ENCODE measurements at places on chromosomes 5 and 9. TPM values are rescaled to one million over a fixed set of nuclear protein-coding genes. Genes with fewer than 3 reads are reported as not detected.

DNA sequence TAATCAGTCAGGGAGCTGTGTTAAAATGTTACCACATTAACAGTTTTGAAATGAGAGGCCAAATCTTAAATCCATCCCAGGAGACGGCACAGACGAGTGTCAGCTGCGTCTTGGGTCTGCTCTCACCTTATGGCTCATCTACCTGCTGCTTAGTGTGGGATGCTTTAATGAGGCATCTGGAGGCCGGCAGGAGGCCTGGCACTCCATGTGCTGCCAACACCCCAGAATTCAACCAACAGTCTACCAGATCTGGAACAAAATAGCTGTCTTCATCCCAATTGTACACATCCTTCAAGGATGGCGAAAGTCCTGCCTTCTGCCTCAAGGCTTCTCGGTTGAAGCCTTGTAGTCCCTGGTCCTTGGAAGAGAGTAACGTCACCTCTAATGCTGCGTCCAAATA is 12.0 kb downstream of the PRKACG start:
- peaks cover 4% of the 10 kb centered on the region for H3K4me1 ChIP-seq
- no peak overlapping the region for H3K4me3 ChIP-seq
- peaks cover 12% of the 10 kb centered on the region for H3K27me3 ChIP-seq
- H3K27ac ChIP-seq = no peak overlapping the region
- H3K36me3 ChIP-seq = no peaks in the 10 kb centered on the region

DNA sequence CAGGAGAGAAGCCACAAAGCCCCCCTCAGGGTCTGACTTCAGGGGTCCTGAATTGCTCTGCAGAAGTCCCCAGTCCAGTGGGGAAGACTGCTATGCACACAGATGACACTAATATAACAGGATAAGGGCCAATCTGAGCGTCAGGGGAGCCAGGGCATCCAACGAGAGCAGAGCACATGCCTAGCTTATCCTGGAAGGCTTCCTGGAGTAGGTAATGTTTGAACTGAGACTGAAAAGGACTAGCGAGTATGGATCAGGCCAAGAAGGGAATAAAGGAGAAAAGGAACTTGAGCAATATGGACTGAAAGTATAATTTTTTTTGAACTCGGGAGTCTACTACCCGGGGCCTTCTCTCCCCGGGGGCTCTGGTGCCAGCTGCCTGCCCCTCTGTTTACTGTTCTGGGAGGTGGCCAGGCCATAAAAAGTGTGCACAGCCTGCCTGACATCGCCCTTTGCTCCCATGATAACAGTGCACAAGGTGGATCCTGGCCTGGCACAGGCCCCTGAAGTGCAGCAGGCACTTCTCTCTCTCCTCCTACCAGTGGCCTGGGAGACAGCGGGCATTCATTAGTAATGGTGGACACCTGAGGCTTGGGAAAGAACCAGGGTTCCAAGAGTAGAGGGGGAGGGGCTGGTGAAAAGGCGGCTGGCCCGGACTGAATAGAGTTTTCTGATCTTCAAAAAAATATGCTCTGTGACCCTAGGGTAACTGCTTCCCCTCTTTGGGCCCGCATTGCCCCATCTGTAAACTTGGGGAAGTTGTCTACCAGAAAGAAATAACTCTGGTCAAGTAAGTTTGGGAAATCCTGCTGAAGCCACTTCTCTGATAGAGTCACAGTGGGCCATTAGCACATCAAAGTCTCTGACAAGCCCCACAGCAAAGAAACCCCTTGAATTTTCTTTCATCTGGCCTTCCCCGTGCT is 4.6 kb upstream of the SLC6A7 start:
- H3K4me3 ChIP-seq = no peak overlapping the region
- no peak overlapping the region for H3K27ac ChIP-seq
- H3K27me3 ChIP-seq = peaks cover 34% of the 10 kb centered on the region
- H3K36me3 ChIP-seq = no peaks in the 10 kb centered on the region
- H3K4me1 ChIP-seq = no peaks in the 10 kb centered on the region

GRCh38 chr5:99032234-99033013 is 103.6 kb upstream of the CHD1 start:
- no peaks in the 10 kb centered on the region for H3K27me3 ChIP-seq
- H3K4me3 ChIP-seq = peak overlapping the region; percentile 81
- H3K27ac ChIP-seq = peak overlapping the region; percentile 94
- peaks cover 7% of the 10 kb centered on the region for H3K36me3 ChIP-seq

- H3K4me3 ChIP-seq = peak within 1 kb of the TSS; percentile 85
- peak within 1 kb of the TSS; percentile 92 for H3K27ac ChIP-seq
- peak; percentile 39 for DNase-seq
- no peaks in the 10 kb centered on the region for H3K27me3 ChIP-seq
- peaks cover 33% of the 10 kb centered on the region for H3K4me1 ChIP-seq
Measured at GRCh38 chr9:93576258-93577077, at the start of gene PHF2. Gene PHF2 (plus strand): TSS chr9:93576584. CDS start chr9:93576774, 190 bp downstream.

Gene ACSL6
- 21.5 TPM for total RNA-seq

DNA sequence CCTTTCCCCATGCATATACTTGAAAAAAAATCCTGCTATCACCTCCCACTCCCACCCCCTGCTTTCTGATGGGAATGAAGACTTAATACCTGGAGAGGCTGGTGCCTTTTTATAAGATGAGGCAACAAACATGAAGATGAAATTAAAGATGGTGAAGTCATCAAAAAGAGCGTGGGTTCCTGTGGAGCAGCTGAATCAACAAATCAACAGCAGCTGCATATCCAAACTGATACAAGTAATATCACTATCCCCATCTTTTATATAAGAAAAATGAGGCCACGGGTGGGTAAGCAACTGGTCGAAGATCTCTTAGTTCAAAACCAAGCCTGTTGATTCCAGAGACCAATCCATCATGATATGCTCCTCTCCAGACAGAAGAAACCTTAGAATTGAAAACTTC is 268.5 kb downstream of the ENC1 start:
- H3K4me1 ChIP-seq = no peaks in the 10 kb centered on the region
- H3K36me3 ChIP-seq = no peaks in the 10 kb centered on the region

DNA sequence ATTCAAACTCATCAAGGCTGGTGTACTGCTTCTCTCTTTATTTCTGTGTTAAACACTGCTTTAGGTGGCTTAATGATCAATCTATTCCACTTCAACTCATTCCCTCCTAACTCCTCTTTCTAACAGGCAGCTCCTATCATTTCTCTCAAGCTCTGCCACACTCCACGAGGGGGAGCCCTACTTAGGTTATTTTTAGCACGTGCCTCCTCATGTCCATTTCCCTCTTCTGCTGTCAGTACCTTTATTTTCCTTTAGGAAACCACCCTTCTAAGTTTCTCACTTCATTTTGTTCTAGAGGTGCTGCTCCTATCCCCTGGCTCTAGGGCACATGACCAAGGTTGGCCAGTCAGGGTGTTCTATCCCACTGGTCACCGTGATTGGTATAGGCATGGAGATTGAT is 6.7 kb upstream of the BRINP1 start:
- H3K4me1 ChIP-seq = no peaks in the 10 kb centered on the region
- peaks cover 2% of the 10 kb centered on the region for H3K27me3 ChIP-seq
- H3K4me3 ChIP-seq = no peak overlapping the region
- DNase-seq = no peak
- H3K27ac ChIP-seq = no peak overlapping the region

DNA sequence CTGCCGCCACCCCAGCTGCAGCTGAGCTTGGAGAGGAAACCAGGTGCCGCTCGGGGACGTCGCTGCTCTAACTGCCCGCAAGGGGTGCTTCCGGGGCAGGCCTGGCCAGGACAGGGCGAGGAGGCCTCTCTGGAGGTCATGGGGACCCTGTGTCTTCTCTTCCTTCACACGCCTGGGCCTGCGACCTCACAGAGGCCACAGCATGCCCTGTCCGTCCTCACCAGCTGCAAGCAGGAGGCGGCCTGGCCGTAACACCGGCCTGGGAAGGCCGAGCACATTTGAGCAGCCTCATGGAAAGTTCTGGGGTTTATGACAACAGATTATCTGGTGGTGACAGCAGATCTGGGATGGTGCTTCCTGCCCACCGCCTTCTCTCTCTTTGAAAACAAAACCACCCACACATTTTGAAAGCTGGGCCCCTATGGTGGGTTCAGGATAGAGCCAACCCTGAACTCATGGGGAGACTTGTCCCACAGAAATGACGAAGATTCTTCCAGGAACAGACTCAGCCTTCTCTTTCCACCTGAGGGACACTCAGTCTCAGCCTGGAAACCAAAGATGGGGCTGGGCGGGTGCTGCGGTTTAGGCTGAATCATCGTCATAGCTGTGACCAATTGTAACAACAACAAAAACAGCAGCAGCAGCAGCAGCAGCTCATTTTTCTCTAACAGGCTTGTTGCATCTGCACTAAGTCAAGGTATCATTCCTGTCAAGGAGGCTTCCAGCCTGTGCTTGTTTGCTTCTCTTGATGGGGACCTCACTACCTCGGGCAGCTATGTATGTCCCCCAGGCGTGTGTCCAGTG is 99.6 kb upstream of the RAPGEF1 start:
- peak; percentile 39 for DNase-seq
- peak overlapping the region; percentile 79 for H3K27ac ChIP-seq
- no peaks in the 10 kb centered on the region for H3K27me3 ChIP-seq
- peaks cover 12% of the 10 kb centered on the region for H3K4me1 ChIP-seq
- no peaks in the 10 kb centered on the region for H3K36me3 ChIP-seq
- no peak overlapping the region for H3K4me3 ChIP-seq

DNA sequence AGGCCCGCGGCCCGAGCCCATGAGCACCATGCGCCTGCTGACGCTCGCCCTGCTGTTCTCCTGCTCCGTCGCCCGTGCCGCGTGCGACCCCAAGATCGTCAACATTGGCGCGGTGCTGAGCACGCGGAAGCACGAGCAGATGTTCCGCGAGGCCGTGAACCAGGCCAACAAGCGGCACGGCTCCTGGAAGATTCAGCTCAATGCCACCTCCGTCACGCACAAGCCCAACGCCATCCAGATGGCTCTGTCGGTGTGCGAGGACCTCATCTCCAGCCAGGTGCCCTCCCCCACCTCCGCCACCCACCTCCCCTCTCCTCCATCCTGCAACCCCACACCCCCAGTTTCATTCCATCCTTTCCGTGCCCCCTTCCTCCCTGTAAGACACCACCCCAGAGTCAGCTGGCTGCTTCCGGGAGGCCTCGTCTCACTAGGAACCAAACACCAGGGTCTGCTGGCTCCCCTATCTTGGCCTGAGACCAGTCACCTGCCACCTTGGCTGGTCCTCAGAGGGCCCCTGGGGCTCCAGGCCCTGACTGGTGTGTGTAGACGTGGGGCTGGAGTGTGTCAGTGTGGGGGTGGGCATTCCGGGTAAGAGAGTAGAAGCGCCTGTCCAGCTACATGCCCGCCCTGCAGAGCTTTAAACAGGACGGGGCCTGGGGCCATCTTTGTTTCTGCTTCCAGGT is 655 bp downstream of the GRIN1 start:
- H3K36me3 ChIP-seq = no peaks in the 10 kb centered on the region
- H3K4me3 ChIP-seq = no peak overlapping the region
- peaks cover 39% of the 10 kb centered on the region for H3K27me3 ChIP-seq
- peaks cover 14% of the 10 kb centered on the region for H3K4me1 ChIP-seq

Gene KLF4
- 1.5 TPM for total RNA-seq

- H3K36me3 ChIP-seq = peaks cover 63% of the 10 kb centered on the region
- no peaks in the 10 kb centered on the region for H3K27me3 ChIP-seq
- H3K4me1 ChIP-seq = peaks cover 86% of the 10 kb centered on the region
- no peak for DNase-seq
- H3K27ac ChIP-seq = peak overlapping the region; percentile 97
Measured at GRCh38 chr5:141608557-141608956, 10.2 kb downstream of the DIAPH1 start.

GRCh38 chr9:447230-448025 is 232.8 kb downstream of the DOCK8 start:
- DNase-seq = peak; percentile 87
- no peaks in the 10 kb centered on the region for H3K27me3 ChIP-seq
- peaks cover 41% of the 10 kb centered on the region for H3K4me1 ChIP-seq
- H3K4me3 ChIP-seq = no peak overlapping the region
- H3K36me3 ChIP-seq = peaks cover 84% of the 10 kb centered on the region

- DNase-seq = peak; percentile 34
- peaks cover 32% of the 10 kb centered on the region for H3K36me3 ChIP-seq
- H3K4me3 ChIP-seq = no peak overlapping the region
- H3K27ac ChIP-seq = no peak overlapping the region
Measured at GRCh38 chr5:119470851-119471451, 18.7 kb downstream of the HSD17B4 start.

GRCh38 chr5:93681432-93681831 is 60.0 kb downstream of the POU5F2 start:
- no peaks in the 10 kb centered on the region for H3K27me3 ChIP-seq
- H3K27ac ChIP-seq = no peak overlapping the region
- no peaks in the 10 kb centered on the region for H3K4me1 ChIP-seq

Gene RPL7A
- total RNA-seq = 1,933 TPM

- DNase-seq = no peak
- H3K27me3 ChIP-seq = no peaks in the 10 kb centered on the region
- H3K4me3 ChIP-seq = no peak overlapping the region
- no peaks in the 10 kb centered on the region for H3K36me3 ChIP-seq
Measured at GRCh38 chr5:92641031-92641962, 939.7 kb downstream of the NR2F1-AS1 start.

DNA sequence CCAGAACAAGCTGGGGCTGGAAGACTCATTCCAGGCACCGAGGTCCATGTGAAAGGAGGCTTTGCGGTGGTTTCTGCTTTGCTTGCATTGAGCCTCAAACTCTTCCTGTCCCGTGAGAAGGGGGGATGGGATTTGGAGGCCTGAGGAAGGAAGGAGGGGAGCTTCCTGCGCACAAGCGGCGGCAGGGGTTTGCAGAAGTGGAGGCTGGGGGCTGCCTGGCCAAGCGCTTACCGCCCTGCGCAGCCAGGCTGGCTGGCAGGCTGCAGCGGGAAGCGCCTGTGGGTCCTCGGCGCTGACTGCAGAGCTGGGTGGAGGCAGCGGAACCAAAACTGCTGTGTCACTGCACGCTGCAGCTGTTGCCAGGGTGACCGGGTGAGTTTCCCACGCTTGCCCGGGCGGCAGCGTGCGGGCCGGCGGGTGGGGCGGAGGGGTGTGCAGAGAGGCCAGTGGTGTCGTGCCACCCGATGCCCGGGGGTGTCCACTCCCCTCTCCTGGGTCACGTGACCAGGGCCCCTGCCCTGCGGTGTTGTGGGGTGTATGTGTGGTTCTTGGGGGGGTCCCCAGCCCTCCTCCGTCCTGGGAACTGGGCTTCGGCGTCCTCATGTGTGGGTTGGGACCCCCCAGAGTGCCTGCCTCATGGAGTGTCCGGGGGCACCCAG is 81.0 kb downstream of the RXRA start:
- H3K4me1 ChIP-seq = peaks cover 41% of the 10 kb centered on the region
- peaks cover 12% of the 10 kb centered on the region for H3K27me3 ChIP-seq
- peak overlapping the region; percentile 63 for H3K4me3 ChIP-seq
- DNase-seq = peak; percentile 87
- H3K27ac ChIP-seq = peak overlapping the region; percentile 55
- no peaks in the 10 kb centered on the region for H3K36me3 ChIP-seq

Gene PCDHGA12
- not detected for total RNA-seq

GRCh38 chr5:118777189-118777736 is 211.1 kb downstream of the DTWD2 start:
- H3K27me3 ChIP-seq = no peaks in the 10 kb centered on the region
- H3K27ac ChIP-seq = no peak overlapping the region
- no peak for DNase-seq
- no peaks in the 10 kb centered on the region for H3K4me1 ChIP-seq
- no peak overlapping the region for H3K4me3 ChIP-seq

- H3K27me3 ChIP-seq = peaks cover 15% of the 10 kb centered on the region
- peaks cover 8% of the 10 kb centered on the region for H3K4me1 ChIP-seq
- H3K27ac ChIP-seq = no peak overlapping the region
- no peak overlapping the region for H3K4me3 ChIP-seq
- no peak for DNase-seq
Measured at GRCh38 chr9:89670801-89671434, 66.1 kb downstream of the GADD45G start.
